ENCODE measurements at places on chromosomes 7 and 10.

- H3K27me3 ChIP-seq: no peaks in the 10 kb centered on the region
- no peak overlapping the region for H3K27ac ChIP-seq
- H3K36me3 ChIP-seq: peaks cover 17% of the 10 kb centered on the region
- H3K4me1 ChIP-seq: peaks cover 6% of the 10 kb centered on the region
- H3K4me3 ChIP-seq: no peak overlapping the region
- DNase-seq: no peak
Observed at GRCh38 chr7:130048906-130049305, 2.3 kb downstream of the ZC3HC1 start.

DNA sequence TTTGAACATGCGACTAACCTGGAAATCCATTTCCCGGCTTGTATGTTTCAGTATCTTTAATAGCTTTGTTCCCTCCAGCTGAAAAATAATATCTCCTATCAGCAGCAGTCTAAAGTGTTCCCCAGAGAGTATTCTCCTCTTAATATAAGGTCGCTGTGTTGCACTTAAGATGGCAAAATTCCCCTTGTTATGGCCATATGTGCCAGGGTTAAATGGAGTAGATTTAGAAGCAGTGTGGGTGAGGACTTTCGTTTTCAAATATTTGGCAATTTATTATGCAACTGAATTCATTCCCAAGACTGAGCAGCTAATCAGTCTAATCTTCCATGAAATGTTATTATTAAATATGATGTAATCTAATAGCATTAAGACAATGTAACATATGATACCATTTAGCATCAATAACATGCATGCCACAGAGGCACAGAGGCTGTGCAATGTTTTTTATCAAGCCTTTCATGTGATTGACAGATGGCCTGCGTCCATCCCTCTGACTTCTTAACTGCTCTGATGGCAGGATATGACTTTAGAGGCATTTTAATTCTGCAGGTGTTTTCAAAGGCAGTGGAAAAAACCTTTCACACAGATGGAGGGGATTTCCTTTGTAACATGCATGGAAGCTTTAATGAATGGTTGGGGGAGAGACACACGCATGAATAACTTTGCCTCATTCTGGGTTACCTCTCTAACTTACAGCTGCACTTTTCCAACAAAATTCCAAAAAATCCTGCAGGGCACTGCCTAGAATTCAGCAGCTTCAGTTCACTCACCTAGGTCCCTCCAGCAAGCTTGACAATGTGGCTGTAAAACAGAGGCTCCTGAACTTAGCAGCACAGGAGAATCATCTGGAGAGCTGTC lies 55.1 kb upstream of the ZPBP start:
- no peak overlapping the region for H3K27ac ChIP-seq
- H3K4me1 ChIP-seq: no peaks in the 10 kb centered on the region
- peak; percentile 12 for DNase-seq
- no peaks in the 10 kb centered on the region for H3K36me3 ChIP-seq

DNA sequence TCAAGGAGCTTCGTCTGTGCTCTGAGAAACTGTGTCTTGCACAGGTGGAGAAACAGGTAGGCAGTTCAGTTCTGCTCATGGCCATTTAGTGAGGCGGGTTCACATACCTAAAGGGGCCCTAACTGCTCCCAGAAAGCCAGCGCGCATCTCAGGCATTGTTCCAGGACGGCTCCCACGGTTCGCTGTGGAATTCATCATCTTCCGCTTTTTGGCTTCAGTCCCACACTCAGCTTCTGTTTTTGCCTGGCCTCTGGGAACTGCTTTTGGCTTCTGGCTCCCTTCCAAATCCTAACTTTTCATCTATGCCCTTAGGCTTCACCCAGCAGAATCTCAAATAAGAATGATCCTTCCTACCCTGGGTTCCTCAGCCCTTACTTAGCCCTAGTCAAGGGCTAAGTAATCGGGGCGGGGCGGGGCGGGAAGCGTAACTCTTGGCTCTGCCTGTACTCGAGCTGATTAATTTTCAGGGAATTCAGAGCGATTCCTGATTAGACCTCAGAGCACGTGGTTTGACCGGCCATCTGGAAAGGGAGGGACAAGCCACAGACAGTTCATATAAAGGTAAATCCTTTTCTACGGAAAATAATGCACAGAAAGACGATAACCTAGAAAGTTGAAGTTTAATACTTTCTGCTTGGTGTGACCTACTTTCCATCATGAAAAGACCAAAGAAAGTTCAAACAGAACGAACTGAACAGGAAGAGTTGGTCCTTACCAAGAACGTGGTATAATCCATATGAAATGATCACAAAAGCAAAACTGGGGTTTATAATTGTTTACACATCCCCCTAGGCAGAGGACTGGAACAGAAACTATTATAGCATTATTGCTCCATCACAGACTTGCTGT lies 105.7 kb downstream of the ST8SIA6 start:
- H3K36me3 ChIP-seq: no peaks in the 10 kb centered on the region
- peaks cover 6% of the 10 kb centered on the region for H3K4me1 ChIP-seq
- H3K27ac ChIP-seq: peak overlapping the region; percentile 72
- DNase-seq: peak; percentile 87
- no peaks in the 10 kb centered on the region for H3K27me3 ChIP-seq

DNA sequence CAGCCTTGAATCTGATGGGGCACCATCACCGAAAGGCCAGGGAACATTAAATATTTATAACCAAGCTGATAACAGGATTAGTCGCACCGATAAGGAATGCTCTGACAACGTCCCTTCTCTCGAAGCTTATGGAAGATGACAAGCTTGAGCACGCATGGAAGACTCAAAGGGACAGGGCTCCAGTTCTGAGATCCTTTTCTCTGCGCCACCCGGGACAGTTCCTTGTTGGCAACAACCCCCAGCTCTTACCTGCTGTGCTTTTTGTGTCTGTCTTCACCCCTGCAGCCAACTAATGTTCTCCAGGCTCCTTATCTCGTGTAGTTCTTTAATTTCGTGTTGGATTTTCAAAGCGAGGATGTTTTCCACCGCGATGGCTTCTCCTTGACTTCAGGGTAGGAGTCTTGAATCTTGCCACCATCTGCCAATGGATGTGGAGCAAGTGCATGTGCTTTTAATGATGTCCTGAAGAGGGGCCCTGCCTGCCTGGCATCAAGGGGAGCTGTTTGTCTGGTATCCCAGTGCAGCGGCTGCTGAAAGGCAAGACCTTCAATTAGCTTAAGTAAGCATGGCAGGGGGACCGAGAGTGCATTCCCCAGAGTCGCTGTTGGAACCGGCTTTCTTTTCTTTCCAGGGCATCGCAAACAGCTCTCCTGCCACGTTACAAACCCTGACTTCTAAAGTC lies 354 bp upstream of the FERD3L start:
- no peak for DNase-seq
- peaks cover 32% of the 10 kb centered on the region for H3K27me3 ChIP-seq
- peaks cover 7% of the 10 kb centered on the region for H3K4me1 ChIP-seq
- H3K27ac ChIP-seq: no peak overlapping the region
- no peak overlapping the region for H3K4me3 ChIP-seq
- no peaks in the 10 kb centered on the region for H3K36me3 ChIP-seq

- DNase-seq: no peak
- H3K27ac ChIP-seq: no peak overlapping the region
- H3K27me3 ChIP-seq: no peaks in the 10 kb centered on the region
- no peak overlapping the region for H3K4me3 ChIP-seq
- peaks cover 14% of the 10 kb centered on the region for H3K4me1 ChIP-seq
Observed at GRCh38 chr10:14554091-14554490, 220.6 kb downstream of the FAM107B start.

DNA sequence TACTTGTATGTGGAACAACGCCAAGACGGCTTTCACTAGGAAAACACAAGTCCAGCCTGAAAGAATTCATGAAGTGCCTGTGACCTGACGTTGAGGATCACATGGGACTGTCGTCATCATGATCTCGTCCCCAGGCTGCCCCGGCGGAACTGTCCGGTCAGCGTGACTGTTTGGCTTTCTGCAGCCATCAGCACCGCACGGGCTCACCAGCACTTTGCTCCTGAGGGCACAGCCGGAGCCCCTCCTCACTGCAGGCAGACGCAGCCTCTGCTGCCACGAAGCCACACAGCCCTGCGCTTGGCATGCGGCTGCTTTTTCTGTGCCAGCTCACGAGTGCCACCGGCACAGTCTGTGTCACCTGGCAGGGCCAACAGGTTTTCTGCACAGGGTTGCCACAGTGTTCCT lies 9.4 kb upstream of the GET4 start:
- H3K36me3 ChIP-seq: peaks cover 72% of the 10 kb centered on the region
- no peak overlapping the region for H3K4me3 ChIP-seq
- H3K27me3 ChIP-seq: no peaks in the 10 kb centered on the region
- no peak for DNase-seq
- no peak overlapping the region for H3K27ac ChIP-seq

DNA sequence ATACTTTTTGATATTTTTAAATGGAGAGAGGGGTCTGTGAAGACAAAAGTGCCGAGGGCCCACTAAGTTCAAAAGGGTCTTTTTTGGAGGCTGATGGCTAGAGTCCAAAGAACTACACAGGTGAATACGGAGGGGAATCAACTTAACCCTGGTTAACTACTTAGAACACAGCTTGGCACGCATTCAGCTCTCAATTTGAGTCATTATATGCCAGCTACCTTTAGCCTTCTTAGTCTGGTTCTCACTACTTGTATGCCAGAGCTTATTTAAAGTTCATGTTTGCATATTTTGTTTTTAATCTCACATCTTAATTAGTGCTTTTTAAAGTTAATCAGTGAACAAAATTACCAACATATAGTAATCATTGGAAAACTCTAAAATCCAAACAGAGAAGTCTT lies 80.8 kb downstream of the VWDE start:
- DNase-seq: peak; percentile 3
- no peak overlapping the region for H3K4me3 ChIP-seq
- H3K27me3 ChIP-seq: no peaks in the 10 kb centered on the region
- no peaks in the 10 kb centered on the region for H3K36me3 ChIP-seq
- no peaks in the 10 kb centered on the region for H3K4me1 ChIP-seq
- H3K27ac ChIP-seq: no peak overlapping the region

GRCh38 chr10:123774132-123774742 lies 108.1 kb downstream of the GPR26 start:
- DNase-seq: peak; percentile 31
- H3K4me1 ChIP-seq: no peaks in the 10 kb centered on the region
- H3K27me3 ChIP-seq: peaks cover 27% of the 10 kb centered on the region
- H3K27ac ChIP-seq: no peak overlapping the region
